CD4-positive, alpha-beta T cell treated with Interleukin-6 at 100 ng/mL for 8 hours (primary cell): ENCODE measurements at places on chromosomes 4 and X.

GRCh38 chrX:140526171-140526570 is 21.3 kb upstream of the SOX3 start:
- no peak for DNase-seq

DNA sequence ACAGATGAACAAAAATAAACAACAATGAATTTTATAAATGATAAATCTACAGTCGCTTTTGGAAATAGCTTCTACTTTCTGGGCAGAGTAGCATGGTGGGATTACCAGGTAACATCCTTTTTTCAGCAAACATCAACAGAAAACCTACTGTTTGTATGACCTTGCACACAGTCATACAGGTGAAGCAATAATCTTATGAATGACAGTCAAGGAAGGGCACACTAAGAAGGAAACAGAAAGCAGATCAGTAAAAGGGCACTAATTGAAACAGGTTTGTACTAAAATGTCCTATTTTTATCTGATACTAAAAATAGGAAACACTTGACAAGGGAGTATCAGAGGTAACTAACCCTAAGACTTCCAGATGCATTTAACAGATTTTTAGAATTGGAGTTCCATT is 108.9 kb downstream of the DLG3 start:
- no peak for DNase-seq

DNA sequence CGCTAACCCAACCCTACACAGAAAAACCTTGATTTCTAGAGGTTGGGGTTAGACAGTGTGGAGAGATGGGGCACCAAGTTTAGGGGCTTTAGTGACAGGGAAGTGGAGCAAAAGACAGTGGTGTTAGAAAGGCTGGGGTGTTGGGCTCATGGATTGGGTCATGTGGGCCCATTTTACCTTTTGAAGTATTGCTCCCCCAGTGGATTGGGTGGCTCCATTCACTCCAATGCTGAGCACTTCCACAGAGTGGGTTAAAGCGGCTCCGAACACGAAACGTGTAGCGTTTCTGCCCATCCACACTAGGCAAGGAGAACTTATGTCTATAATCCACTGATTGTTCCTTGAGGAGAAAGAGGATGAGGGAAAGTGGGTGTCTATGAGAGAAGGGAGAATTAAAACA is 2.3 kb downstream of the IL2RG start:
- no peak for DNase-seq

- no peak for DNase-seq
Measured at GRCh38 chr4:71027611-71028010, 34.2 kb downstream of the DCK start.

- DNase-seq = no peak
Measured at GRCh38 chrX:87873347-87873941, 355.8 kb downstream of the KLHL4 start.

DNA sequence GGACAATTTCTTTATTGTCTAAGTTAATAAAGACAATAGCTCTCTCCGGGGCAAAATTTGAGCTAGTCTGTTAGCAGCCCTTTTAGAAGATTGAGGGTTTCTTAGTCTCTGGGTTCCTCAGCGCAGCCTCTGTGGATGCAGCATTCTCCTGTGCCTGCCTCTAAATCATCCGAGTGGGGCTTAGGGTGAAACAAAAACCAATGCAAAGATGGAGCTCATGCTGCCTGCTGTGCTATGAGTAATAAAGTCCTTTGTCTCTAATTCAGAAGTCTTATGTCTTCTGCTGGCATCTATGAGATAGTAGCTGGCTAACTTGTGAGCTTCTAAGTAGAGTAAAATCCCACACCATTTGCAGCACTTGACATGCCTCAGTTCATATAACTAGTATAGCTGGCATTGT is 67.9 kb downstream of the ANKRD50 start:
- no peak for DNase-seq

GRCh38 chr4:60812811-60813210 is 387.3 kb upstream of the ADGRL3 start:
- no peak for DNase-seq

DNA sequence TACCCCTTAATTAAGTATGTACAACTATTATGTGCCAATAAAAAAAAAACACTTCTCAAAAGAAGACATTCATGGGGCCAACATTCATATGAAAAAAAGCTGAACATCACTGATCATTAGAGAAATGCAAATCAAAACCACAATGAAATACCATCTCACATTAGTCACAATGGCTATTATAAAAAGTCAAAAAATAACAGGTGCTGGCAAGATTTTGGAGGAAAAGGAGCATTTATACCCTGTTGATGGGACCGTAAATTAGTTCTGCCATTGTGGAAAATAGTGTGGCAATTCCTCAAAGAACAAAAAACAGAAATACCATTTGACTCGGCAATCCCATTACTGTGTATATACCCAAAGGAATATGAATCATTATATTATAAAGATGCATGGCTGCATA is 229.9 kb downstream of the PAPSS1 start:
- no peak for DNase-seq

DNA sequence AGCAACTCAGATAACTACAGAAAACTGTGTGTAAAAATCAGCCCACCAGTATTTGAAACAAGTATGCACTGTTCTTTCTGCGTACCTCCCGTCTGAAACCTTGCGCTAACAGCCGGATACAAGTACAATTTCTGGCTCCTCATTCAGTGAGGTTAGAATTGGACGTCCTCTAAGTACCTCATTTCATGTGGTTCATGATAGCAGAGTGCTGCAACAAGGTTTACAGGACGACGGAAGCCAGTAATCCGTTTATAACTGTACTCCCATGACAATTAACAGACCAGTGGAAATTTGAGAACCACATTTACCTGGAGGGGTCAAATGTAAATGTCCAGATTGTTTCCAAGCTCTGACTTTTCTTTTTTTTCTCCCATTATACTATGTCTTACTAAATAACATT is 52.9 kb upstream of the TENM3 start:
- no peak for DNase-seq

GRCh38 chr4:155597281-155597680 is 69.4 kb upstream of the GUCY1A1 start:
- no peak for DNase-seq

- no peak for DNase-seq
Measured at GRCh38 chr4:2084316-2084715, 25.2 kb downstream of the NAT8L start.

GRCh38 chrX:64456828-64457227 is 61.6 kb upstream of the MTMR8 start:
- DNase-seq = no peak
